Activated CD4-positive, CD25-positive, alpha-beta regulatory T cell (primary cell): ENCODE measurements at places on chromosomes 12 and 14.

DNA sequence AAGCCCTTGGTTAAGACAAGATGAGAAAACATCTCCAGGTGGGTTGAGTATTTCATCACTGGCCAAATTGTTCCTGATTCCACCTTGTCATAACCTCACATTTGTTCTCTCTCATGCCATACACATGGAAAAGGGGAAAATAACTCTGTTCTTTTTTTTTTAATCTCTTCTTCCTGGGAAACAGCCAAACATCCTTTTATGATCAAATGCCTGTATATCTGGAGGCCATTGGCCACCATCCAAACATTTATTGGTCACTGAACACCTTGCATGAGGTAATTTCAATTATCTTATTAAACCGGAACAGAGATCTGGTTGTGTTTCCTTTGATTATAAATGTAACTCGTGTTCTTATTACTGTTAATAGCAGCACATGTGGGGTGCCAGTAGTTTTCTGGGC lies 469.6 kb downstream of the NPAS3 start:
- no peak for DNase-seq

GRCh38 chr14:102644523-102644922 lies 52.1 kb downstream of the RCOR1 start:
- no peak for DNase-seq

- DNase-seq, result no peak
These were observed 49.7 kb downstream of the DRAM1 start for GRCh38 chr12:101927036-101927435.

GRCh38 chr14:23355871-23356435 lies 3.3 kb upstream of the SLC22A17 start:
- no peak for DNase-seq

GRCh38 chr12:105499205-105499604 lies 168.7 kb downstream of the C12orf75 start:
- no peak for DNase-seq

DNA sequence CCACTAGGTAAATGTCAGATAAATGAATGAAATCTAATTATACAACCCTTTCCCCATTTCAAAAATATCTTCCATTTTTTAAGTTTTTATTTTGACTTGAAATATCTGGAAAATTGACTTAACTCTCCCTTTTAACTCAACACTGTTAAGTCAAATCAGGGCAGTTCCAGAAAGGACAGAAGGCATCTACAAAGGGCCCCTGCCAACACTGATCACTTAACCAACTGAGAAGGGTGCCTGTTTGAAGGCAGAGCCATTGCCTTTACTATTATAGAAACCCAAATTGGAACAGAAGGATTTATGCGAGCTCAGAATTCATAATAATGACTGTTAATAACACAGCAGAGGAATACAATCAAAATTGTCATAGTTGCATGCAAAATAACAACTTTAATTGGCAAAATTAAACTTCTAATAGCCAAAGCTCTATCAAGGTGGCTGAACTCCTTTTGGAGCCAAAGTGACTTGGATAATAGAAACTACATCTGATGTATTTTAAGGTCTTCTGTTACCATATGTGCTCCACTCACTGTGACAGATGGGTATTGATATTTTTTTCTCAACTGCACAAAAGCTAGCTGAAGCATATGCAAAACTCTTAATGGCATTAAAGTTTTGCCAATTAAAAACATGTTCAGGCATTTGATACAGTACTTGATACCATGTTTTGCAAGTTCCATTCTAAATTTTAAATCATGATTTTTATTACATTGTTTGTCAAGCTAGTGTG lies 383.8 kb downstream of the NOVA1 start:
- no peak for DNase-seq

- no peak for DNase-seq
These were observed 251.2 kb downstream of the ACSS3 start for GRCh38 chr12:81329085-81329484.

- no peak for DNase-seq
These were observed 24.2 kb downstream of the SMUG1 start for GRCh38 chr12:54164387-54165145.

DNA sequence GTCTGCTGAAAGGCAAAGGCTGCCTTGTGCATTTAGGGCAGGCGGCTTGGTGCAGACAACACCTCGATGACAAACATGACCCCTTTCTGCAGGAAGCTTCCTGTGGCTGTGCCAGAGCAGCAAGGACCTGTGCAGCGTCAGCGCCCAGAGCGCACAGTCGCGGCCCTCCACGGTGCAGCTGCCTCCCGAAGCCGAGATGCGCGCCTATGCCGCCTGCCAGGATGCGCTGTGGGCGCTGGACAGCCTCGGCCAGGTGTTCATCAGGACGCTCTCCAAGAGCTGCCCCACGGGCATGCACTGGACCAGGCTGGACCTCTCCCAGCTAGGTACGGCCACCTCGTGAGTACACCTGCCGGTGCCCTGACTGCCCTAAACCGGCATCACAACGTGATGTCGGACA lies 57.3 kb downstream of the ANKRD9 start:
- no peak for DNase-seq

DNA sequence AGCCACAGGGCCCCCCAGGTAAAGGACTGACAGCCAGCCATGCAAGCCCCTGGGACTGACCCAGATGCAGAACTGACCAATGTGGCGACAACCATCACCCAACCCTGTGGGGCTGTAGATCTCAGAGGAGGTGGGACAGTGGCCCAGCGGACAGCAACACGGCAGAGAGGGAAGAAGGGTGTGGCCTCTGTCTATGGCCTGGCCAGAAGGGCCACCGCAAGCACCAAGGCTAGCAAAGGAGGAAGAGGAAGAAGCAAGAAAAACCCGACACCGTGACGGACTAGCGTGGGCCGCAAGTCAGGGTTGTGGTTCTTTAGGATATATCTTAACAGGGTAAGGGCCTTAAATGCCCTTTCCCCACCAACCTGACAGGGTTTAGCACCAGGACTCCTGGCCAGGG lies 71.2 kb downstream of the ITPK1 start:
- DNase-seq, result no peak
